Calu3 (cell line): ENCODE measurements at places on chromosomes 6 and 20. TPM values are rescaled to one million over a fixed set of nuclear protein-coding genes. Genes with fewer than 3 reads are reported as not detected.

The RGS17 gene
- 0.64 and 0.78 TPM in 2 replicates for total RNA-seq

DNA sequence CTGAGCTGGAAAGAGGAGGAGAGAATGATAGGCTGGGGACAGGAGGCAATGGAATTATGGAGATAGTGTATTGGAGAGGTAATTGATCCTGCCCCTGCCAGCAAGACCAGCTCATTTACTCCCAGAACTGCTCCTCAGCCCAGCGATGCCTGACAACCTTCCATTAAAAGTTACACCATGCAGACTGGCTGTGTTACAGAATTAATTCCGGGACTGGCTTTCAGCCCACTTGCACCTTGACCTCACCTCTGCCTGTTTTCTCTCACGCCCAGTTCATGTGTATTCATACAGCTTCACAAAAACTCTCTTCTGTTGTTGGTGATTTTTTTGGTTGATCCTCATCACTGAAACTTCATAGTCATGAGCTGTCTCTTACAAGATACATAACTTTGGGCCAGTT, 207.3 kb downstream of the PLCB1 start:
- no peak for DNase-seq

DNA sequence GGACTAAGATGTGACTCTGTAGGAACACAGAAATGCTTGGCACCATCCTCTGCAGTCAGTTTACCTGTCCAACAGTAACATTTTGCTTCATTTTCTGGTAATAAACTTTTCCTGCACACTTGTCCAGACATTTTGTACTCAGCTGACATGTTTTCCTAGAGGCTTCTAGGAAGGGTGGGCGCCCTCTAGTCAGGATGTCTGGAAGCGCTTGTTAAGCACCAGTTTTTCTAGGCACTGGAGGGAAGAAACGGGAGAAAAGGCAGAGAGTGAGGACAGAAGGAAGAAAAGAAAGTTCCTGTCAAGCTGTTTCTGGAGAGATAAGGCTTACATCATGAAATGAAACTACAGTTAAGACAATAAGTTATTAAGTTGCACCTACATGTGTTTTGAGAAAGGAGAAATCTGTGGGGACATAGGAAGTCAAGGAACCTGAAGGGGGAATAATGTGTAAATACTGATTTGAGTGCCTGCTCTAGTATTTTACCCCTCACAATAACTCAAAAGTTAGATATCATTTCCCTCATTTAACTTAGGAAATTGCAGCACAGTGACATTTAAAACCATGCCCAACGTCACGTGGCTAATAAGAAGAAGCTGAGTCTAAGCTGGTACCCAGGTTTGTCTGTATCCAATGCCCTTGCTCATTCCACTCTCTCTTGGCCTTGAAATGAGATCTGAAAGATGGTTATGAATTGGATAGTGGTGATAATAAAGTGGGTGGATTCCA, 42.7 kb upstream of the TNFRSF21 start:
- DNase-seq: no peak

DNA sequence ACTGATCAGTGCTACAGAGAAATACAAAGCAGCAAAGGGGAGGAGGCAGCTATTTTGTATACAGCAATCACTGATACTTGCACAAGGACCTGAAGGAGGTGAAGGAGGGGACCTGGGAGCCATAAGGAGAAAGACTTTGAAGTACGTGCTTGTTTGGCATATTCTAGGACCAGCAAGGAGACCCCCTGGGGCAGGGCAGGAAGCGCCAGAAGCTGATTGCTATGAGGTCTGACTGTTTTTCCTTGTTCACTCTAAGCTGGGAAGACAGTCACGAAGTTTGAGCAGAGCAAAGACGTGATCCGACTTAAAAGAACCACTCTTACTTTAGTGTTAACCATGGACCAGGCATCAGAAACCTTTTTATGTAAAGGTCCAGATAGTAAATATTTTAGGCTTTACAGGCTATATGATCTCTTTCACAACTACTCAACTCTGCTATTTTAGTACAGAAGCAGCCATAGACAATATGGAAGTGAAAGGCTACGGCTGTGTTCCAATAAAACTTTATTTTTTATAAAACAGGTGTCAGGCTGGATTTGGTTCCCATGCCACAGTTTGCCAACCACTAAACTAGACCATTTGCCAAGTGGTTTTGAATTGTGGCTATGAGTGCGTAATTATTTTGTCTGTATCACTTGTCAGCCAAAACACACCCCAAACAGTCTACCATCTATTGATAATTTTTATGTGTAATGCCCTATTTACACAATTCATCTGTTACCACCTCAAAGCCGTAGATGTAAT, 217.9 kb downstream of the PRL start:
- no peak for DNase-seq

- DNase-seq: no peak
These were observed 84.4 kb downstream of the GMPR start for GRCh38 chr6:16322666-16323312.

DNA sequence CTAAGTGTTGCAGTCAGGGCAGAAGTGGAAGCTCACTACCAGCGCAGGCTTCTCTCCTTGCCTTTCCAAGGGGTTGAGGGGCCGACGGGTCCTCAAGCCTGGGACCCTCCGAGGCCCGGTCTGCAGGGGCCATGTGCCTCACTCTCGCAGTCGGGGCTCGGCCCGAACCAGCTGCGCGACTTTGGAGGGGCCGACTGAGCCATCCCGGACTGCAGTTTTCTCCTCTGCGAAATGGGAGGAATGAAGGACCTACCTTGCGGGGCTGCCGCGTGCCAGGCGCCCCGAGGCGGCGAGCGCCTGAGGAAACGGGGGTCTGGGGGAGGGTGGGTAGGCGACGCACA, 5.6 kb downstream of the LZTS3 start:
- DNase-seq: no peak

The HLA-DOA gene
- 1.7 and 4.1 TPM in 2 replicates for total RNA-seq

DNA sequence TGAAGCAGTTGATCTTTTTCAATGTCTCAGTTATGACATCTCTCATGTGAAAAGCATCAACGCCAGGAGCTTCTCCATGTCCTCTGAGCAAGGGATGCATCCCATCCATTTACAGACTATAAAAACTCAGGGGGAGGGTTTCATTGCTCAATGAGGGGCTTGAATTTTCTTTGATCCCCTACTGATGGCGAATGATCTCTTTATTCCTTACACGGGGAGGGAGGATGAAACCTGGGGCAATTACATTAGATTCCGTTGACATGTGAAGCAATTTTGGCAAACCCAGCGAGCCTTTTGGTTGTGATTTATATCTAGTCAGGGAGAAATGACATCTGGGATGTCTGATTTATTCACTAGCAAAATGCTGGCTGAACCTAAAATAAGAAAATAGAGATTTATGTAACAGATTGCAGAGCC, 268.9 kb downstream of the HIVEP2 start:
- DNase-seq: no peak

The CNKSR3 gene
- 4.0 and 4.7 TPM in 2 replicates for total RNA-seq

GRCh38 chr20:14685183-14685582, 347.8 kb upstream of the FLRT3 start:
- no peak for DNase-seq

The BRD2 gene
- 351 and 356 TPM in 2 replicates for total RNA-seq

The SYNGAP1 gene
- 18.8 and 24.9 TPM in 2 replicates for total RNA-seq

DNA sequence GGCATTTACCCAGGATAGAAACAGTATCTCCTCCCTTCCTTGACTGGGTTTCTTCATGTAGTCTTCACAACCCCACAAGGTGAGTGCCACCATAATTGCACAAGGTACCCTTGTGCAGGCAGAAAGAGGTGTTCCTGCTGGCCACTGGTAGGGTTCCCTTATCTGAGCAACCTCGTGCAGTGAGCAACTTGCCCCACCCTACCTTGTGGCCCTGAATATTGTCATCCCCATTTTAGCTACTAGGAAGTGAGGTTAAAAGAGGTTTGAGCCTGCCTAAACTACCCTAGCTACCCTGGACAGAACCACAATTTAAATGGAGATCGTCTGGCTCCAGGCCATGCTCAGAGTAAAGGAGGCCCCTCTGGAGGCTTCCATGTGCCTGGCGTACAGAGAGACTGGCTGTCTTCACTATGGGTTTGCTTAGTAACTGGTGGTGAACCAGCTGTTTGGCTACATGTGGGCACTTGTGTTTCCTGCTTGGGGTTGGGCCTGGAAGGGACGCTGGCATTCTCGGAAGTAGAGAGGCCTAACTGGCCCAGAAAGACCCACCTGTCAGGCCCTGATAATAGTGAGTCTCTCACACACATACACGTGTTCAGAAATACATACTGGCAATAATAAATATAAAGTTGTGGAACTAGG, 148.8 kb downstream of the LRFN2 start:
- DNase-seq: no peak

The APOBEC2 gene
- not detected in 2 replicates for total RNA-seq

DNA sequence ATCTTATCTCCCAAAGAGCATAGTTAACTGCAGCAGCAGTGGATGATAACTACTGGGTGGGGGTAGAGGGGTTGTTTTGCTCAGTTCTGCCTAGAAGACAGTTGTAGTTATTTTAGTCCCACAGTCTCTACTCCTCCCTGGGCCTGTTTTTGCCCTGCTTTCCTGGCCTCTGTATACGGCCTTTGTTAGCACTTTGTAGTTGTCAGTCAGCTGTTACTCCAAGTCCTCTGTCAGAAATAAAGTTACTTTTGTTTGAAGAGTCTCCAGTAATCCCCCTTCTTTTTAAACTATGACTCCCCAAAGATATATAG, 113.9 kb downstream of the SLC16A10 start:
- no peak for DNase-seq

The BPI gene
- total RNA-seq: not detected in 2 replicates

The FAM83C gene
- 0.12 TPM in 1 of 2 replicates, not detected in the other for total RNA-seq

The TUBB2B gene
- total RNA-seq: 2.5 and 3.0 TPM in 2 replicates

The CCM2L gene
- not detected in 2 replicates for total RNA-seq

The LKAAEAR1 gene
- total RNA-seq: not detected in 2 replicates

- DNase-seq: no peak
These were observed 43.0 kb downstream of the CDKAL1 start for GRCh38 chr6:20577173-20577688.

GRCh38 chr20:47356220-47356525, 326 bp downstream of the ZMYND8 start:
- no peak for DNase-seq

GRCh38 chr20:51510936-51511605, 31.4 kb downstream of the NFATC2 start:
- DNase-seq: no peak

GRCh38 chr6:22332711-22333110, 35.9 kb upstream of the PRL start:
- DNase-seq: no peak

The FOXS1 gene
- not detected in 2 replicates for total RNA-seq

The C4B gene
- 7.8 and 13.4 TPM in 2 replicates for total RNA-seq

DNA sequence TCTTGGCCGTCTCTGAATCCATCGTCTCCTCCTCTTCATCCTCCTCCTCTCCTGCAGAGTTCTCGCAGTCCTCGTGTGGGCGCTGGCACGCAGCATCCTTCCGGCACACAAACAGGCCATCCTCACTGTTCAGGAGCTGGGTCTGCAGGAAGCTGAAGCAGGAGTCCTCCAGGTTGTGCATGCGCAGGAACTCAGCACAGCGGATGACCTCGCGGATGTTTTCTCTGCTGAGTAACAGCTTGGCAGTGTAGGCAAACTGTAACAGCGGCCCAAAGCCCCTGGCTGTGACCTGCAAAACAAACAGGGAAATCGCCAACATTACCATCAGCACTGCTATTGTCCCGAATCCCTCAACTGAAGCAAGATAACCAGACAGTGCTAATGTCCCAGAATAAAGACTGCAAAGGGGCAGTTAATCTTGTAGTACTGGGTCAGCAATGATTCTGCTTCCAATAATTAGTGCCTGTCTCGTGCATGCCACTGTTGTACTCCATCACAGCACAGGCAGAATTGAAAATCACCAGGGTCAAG, 57.4 kb downstream of the GJA10 start:
- DNase-seq: no peak

The TRIM15 gene
- 11.8 and 13.5 TPM in 2 replicates for total RNA-seq

The CLIC5 gene
- 3.3 and 5.1 TPM in 2 replicates for total RNA-seq

- DNase-seq: no peak
These were observed 183.1 kb downstream of the DOK5 start for GRCh38 chr20:54658525-54658924.

DNA sequence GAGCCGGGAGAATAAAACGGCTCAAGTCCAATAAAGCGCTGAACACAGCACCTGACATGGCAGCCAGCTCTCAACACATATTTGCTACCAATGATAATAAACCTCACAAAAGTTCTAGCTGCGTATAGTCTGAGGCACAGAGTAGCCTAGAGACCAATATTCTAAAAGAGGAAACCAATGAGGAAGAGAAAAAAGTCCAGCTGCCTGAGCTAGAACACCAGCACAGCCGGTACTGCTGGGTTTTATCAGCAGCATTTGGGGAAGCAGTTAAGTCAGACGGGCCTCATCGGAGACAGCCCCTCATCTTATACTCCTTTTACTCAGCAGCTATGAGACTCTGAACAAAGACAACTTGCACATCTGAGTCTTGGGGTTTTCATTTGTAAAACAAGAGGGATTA, 2.4 kb upstream of the RTF2 start:
- DNase-seq: no peak

- DNase-seq: no peak
These were observed 7.3 kb downstream of the ADIG start for GRCh38 chr20:38588303-38588702.

- no peak for DNase-seq
These were observed 7.4 kb downstream of the TMEM14C start for GRCh38 chr6:10730254-10730653.

DNA sequence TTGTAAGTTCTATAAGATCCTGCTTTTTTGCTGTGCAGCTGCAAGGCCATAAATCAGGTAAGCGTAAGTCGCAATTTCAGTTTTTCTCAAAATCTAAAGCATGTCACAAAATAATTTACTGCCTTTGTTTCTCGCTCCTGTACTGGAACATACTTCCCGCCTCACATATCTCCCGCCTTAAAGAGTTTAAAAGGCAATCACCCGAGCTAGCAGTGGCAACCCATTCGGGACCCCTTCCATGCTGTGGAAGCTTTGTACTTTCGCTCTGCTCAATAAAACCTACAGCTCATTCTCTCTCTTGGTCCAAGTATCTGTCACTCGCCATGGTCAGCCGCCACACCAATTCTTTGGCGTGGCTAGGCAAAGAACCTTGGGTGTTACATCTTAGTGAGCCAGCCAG, 34.0 kb downstream of the CEP85L start:
- DNase-seq: no peak

GRCh38 chr6:72636786-72637185, 14.9 kb downstream of the KCNQ5 start:
- no peak for DNase-seq

GRCh38 chr20:10469056-10469455, 34.0 kb downstream of the SLX4IP start:
- DNase-seq: no peak

DNA sequence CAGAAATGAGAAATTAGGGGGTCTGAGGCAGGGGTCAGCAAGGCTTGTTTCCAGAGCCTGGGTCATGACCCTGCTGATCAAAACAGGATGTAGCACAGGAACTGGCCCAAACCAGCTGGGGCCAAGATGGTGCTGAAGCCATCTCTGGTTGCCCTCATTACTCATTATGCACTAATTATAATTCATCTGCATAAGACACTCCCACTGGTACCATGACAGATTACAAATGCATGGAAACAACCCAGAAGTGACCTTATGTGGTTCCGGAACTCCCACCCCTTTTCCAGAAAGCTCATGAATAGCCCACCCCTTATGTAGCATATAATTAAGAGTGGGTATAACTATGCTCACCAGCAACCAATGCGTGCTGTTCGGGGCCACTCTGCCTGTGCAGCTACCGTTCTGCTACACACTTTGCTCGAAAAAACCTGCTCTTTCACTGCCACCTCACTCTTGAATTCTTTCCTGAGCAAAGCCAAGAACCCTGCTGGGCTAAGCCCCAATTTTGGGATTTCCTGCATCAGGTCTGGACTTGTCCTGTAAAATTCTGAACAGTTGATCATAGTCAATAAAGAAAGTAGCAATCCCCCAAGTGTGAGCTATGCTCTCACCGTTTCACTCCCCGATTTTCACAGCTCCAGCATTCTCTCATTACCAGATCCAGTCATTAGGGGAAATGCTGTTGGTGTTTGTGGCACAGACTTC, 122.3 kb downstream of the WDR27 start:
- DNase-seq: no peak
